Fibroblast of lung (primary cell): ENCODE measurements at places on chromosomes 5 and 9. TPM values are rescaled to one million over a fixed set of nuclear protein-coding genes. Genes with fewer than 3 reads are reported as not detected.

Gene ANXA1
- 578 and 966 TPM in 2 replicates for total RNA-seq

Gene OR1Q1
- total RNA-seq: not detected in 2 replicates

Gene FOXI1
- total RNA-seq: not detected in 2 replicates

Gene FST
- 129 and 759 TPM in 2 replicates for total RNA-seq

Gene PTPRD
- 3.3 and 4.8 TPM in 2 replicates for total RNA-seq

Gene PCDHA12
- 0.26 and 0.50 TPM in 2 replicates for total RNA-seq

Gene ASTN2
- 11.3 and 19.2 TPM in 2 replicates for total RNA-seq

Gene INSL6
- not detected in 2 replicates for total RNA-seq

Gene CTXN3
- total RNA-seq: not detected in 2 replicates

Gene SV2C
- total RNA-seq: not detected in 2 replicates

Gene NPR3
- total RNA-seq: 1.5 and 14.9 TPM in 2 replicates

Gene DDX4
- total RNA-seq: not detected in 2 replicates

Gene GABRA1
- not detected in 2 replicates for total RNA-seq

Gene C9orf153
- total RNA-seq: 0.17 and 0.51 TPM in 2 replicates

Gene BRD9
- total RNA-seq: 31.6 and 35.3 TPM in 2 replicates

Gene ZDHHC11
- 2.5 and 2.6 TPM in 2 replicates for total RNA-seq

Gene GIN1
- 7.2 and 7.6 TPM in 2 replicates for total RNA-seq

Gene RNF180
- 2.6 and 2.8 TPM in 2 replicates for total RNA-seq

Gene TNC
- total RNA-seq: 457 and 560 TPM in 2 replicates

Gene CCL27
- 0.26 TPM in 1 of 2 replicates, not detected in the other for total RNA-seq

Gene RNF183
- not detected in 2 replicates for total RNA-seq

Gene F2RL2
- 13.1 and 82.6 TPM in 2 replicates for total RNA-seq

Gene CAMLG
- total RNA-seq: 60.1 and 69.1 TPM in 2 replicates

Gene TICAM2
- 4.1 and 8.8 TPM in 2 replicates for total RNA-seq

Gene CDH10
- total RNA-seq: under 0.01 and 0.17 TPM in 2 replicates

Gene IL9
- total RNA-seq: not detected in 2 replicates

Gene AQP3
- total RNA-seq: 9.0 and 16.2 TPM in 2 replicates

Gene ANXA6
- 430 and 615 TPM in 2 replicates for total RNA-seq

Gene THBS4
- 1.5 and 2.3 TPM in 2 replicates for total RNA-seq

Gene P4HA2
- 376 and 553 TPM in 2 replicates for total RNA-seq

Gene SHISAL2B
- not detected in 2 replicates for total RNA-seq

Gene INSYN2B
- total RNA-seq: 2.8 and 3.6 TPM in 2 replicates

Gene ACOT12
- total RNA-seq: 0.26 and 2.0 TPM in 2 replicates

Gene ADAMTS12
- 6.4 and 10.7 TPM in 2 replicates for total RNA-seq

Gene ADAMTS19
- 0.33 TPM in 1 of 2 replicates, not detected in the other for total RNA-seq

Gene SAPCD2
- 0.26 and 2.8 TPM in 2 replicates for total RNA-seq

Gene CHMP5
- 124 and 130 TPM in 2 replicates for total RNA-seq

Gene SPINK6
- total RNA-seq: not detected in 2 replicates

Gene TMEM174
- not detected in 2 replicates for total RNA-seq

Gene IL3
- not detected in 2 replicates for total RNA-seq

Gene NDST1
- total RNA-seq: 18.2 and 38.5 TPM in 2 replicates

Gene SYNPO
- total RNA-seq: 5.6 and 6.6 TPM in 2 replicates

Gene GCNT4
- 1.8 and 3.6 TPM in 2 replicates for total RNA-seq

Gene PLAC8L1
- total RNA-seq: not detected in 2 replicates

Gene NFIB
- 36.3 and 56.0 TPM in 2 replicates for total RNA-seq

Gene FIBCD1
- 7.3 and 9.8 TPM in 2 replicates for total RNA-seq

Gene PRPF4
- total RNA-seq: 25.1 and 30.3 TPM in 2 replicates

Gene HSD17B3
- total RNA-seq: 0.17 TPM in 1 of 2 replicates, not detected in the other

Gene TAL2
- 0.17 TPM in 1 of 2 replicates, not detected in the other for total RNA-seq

Gene HACD4
- total RNA-seq: 12.3 and 24.9 TPM in 2 replicates

Gene IFNB1
- total RNA-seq: under 0.01 and 0.17 TPM in 2 replicates

Gene ORM2
- not detected in 2 replicates for total RNA-seq

Gene KCNV2
- not detected in 2 replicates for total RNA-seq

Gene C7
- under 0.01 and 11.6 TPM in 2 replicates for total RNA-seq

Gene TAS2R1
- total RNA-seq: not detected in 2 replicates

Gene GLRA1
- not detected in 2 replicates for total RNA-seq
